ENCODE measurements at places on chromosomes 4 and X. TPM values are rescaled to one million over a fixed set of nuclear protein-coding genes. Genes with fewer than 3 reads are reported as not detected.
A peak's percentile ranks its signal among the peaks of the same experiment; 100 is the strongest.

GRCh38 chrX:74614093-74614909, at the start of gene RLIM:
Gene RLIM, minus strand, starts transcription at chrX:74614624. Its CDS starts 18,647 bp downstream, at chrX:74595977.
- H3K4me3 ChIP-seq, result peak within 1 kb of the TSS; percentile 100
- DNase-seq, result peak; percentile 75
- no peaks in the 10 kb centered on the region for H3K36me3 ChIP-seq
- peaks cover 13% of the 10 kb centered on the region for H3K4me1 ChIP-seq
- H3K27ac ChIP-seq, result peak within 1 kb of the TSS; percentile 100

GRCh38 chrX:47629419-47630200, at the start of gene CFP:
Gene CFP, minus strand, starts transcription at chrX:47629930. Its CDS starts 86 bp downstream, at chrX:47629844.
- H3K4me3 ChIP-seq, result peak within 1 kb of the TSS; percentile 79
- H3K27ac ChIP-seq, result peak within 1 kb of the TSS; percentile 81
- H3K27me3 ChIP-seq, result no peaks in the 10 kb centered on the region
- no peaks in the 10 kb centered on the region for H3K36me3 ChIP-seq

DNA sequence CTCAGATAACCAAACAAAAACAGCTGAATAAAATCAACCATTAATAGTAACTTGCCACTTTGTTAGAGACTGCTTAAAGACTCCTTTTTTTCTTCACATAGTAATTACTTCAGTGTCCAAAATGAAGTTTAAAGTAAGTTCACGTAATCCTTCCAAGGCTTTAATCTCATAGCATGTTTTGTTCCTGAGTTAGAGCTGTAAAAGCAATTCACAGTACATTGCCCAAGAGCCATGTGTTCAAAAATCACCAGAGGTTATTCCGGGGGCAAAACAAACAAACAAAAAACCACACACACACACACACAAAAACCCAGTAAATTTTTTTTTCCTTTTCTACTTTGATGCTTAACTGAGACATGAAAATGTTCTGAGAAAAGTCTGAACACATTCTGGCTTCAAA, 6.1 kb downstream of the GPR82 start:
- no peak for DNase-seq
- H3K27me3 ChIP-seq, result no peaks in the 10 kb centered on the region
- no peak overlapping the region for H3K4me3 ChIP-seq

DNA sequence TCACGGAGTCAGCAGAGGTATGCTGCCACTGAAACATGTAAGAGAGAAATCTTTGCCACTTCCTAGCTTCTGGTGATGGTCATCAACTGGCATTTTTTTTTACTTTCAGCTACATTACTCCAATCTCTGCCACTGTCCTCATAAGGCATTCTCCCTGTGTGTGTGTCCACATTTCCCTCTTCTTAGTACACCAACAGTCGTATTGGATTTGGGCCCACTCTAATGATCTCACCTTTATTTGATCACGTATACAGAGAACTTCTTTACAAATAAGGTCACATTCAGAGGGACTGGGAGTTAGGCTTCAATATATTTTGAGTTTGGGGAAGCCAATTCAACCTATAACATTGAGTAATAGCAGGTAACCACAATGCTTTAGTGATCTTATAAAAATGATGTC, 649.1 kb downstream of the GRID2 start:
- H3K27ac ChIP-seq, result no peak overlapping the region
- no peak for DNase-seq
- H3K4me3 ChIP-seq, result no peak overlapping the region
- H3K4me1 ChIP-seq, result no peaks in the 10 kb centered on the region
- no peaks in the 10 kb centered on the region for H3K36me3 ChIP-seq
- no peaks in the 10 kb centered on the region for H3K27me3 ChIP-seq

GRCh38 chrX:130497531-130497930, 95.7 kb downstream of the RBMX2 start:
- H3K27ac ChIP-seq, result no peak overlapping the region
- no peaks in the 10 kb centered on the region for H3K27me3 ChIP-seq
- H3K4me1 ChIP-seq, result no peaks in the 10 kb centered on the region
- no peak overlapping the region for H3K4me3 ChIP-seq
- H3K36me3 ChIP-seq, result no peaks in the 10 kb centered on the region

DNA sequence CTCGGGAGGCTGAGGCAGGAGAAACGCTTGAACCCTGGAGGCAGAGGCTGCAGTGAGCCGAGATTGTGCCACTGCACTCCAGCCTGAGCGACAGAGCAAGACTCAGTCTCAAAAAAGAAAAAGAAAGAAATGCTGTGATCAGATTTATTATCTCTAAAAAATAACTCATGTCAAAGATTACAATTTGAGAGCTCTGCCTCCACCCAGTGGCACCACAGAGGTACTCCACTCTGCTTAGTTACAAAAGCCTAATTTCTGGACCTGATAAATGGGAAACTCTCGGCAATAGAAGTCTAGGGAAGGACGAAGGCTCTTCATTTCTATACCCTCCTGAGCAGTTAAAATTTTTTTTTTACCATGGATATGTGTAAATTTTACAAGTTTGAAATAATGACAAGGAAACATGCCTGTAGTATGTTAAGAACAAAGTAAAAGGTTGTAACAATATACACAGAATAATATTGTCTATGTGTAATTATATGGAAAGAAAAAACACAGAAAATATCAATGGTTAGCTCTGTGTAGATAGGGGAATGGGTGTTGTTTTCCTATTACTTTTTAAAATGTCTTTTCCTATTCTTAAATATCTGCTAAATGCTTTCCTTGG, 149.8 kb downstream of the STIM2 start:
- H3K27me3 ChIP-seq, result no peaks in the 10 kb centered on the region
- peak; percentile 63 for DNase-seq
- H3K36me3 ChIP-seq, result peaks cover 2% of the 10 kb centered on the region

- H3K27me3 ChIP-seq, result no peaks in the 10 kb centered on the region
- DNase-seq, result no peak
- no peak overlapping the region for H3K4me3 ChIP-seq
- no peaks in the 10 kb centered on the region for H3K36me3 ChIP-seq
- H3K4me1 ChIP-seq, result peaks cover 9% of the 10 kb centered on the region
- no peak overlapping the region for H3K27ac ChIP-seq
These were observed 60.7 kb downstream of the PPP3CA start for GRCh38 chr4:101286663-101287062.

DNA sequence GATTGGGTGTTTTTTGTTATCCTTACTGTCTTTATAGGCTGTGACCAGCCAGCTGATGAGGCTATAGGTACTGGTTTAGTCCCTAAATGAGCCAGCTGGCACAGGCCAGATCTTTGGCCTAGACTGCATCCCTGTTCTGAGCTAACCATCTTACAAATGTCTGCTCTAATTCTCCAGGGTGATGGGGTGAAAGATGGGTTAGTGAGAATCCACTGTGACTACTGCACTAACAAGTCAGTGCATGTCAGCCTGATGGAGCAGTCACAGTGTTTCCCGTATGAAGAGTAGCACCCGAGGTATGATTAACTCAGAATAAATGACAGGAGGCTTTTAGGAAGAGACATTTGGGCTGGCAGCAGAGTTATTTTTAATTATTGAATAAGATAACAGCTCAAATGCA, 181.0 kb downstream of the DCTD start:
- no peak overlapping the region for H3K27ac ChIP-seq
- H3K4me3 ChIP-seq, result no peak overlapping the region
- H3K27me3 ChIP-seq, result peaks cover 7% of the 10 kb centered on the region
- H3K4me1 ChIP-seq, result no peaks in the 10 kb centered on the region
- H3K36me3 ChIP-seq, result no peaks in the 10 kb centered on the region

GRCh38 chrX:7343181-7343580, 195.2 kb upstream of the PUDP start:
- H3K4me1 ChIP-seq, result no peaks in the 10 kb centered on the region
- H3K36me3 ChIP-seq, result no peaks in the 10 kb centered on the region
- no peak overlapping the region for H3K4me3 ChIP-seq
- no peak overlapping the region for H3K27ac ChIP-seq

DNA sequence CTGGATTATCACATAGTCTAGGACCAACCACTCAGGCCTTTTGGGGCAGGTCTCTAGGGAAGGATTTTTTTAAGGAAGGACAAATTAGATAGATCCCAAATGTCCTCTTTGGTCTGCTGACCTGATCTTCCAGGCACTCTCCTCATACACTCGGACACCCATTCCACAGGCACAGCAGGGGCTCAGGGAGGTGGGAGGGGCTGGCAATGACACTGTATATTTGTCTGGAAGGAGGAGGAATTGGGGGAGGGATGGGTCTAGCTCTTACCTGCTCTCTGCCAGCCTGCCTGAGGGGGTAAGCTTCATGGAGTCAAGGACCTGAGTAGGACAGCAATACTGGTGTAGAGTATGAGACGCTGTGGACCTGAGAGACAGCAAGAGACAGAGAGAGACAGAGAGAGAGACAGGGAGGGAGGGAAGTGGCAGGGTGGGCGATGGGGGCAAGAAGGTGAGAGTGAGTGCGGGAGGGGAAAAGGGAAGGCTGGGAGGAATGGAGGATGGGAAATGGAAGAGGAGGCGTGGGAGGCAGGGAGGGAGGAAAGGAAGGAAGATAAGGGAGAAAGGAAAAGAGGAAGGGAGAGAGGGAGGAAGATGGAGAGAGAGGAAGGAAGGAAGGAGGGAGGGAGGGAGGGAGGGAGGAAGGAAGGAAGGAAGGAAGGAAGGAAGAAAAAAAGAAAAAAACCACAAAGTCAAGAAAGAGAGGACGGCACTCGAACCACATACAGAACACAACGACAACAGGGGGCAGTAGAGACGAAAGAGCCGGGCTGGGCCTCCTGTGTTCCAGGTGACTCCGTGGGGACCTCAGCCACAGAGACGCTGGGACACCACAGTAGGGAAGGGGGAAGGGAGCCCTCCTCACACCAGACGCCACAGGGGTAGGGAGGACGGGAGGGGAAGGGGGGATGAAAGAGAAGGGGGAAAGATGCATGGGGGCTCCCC, 1.8 kb downstream of the IQSEC2 start:
- H3K36me3 ChIP-seq, result no peaks in the 10 kb centered on the region
- DNase-seq, result no peak
- peaks cover 16% of the 10 kb centered on the region for H3K4me1 ChIP-seq
- no peaks in the 10 kb centered on the region for H3K27me3 ChIP-seq
- H3K4me3 ChIP-seq, result peak overlapping the region; percentile 76

- no peak overlapping the region for H3K27ac ChIP-seq
- H3K36me3 ChIP-seq, result no peaks in the 10 kb centered on the region
- no peaks in the 10 kb centered on the region for H3K27me3 ChIP-seq
- DNase-seq, result no peak
These were observed 112.7 kb upstream of the PTPN13 start for GRCh38 chr4:86481440-86481839.

DNA sequence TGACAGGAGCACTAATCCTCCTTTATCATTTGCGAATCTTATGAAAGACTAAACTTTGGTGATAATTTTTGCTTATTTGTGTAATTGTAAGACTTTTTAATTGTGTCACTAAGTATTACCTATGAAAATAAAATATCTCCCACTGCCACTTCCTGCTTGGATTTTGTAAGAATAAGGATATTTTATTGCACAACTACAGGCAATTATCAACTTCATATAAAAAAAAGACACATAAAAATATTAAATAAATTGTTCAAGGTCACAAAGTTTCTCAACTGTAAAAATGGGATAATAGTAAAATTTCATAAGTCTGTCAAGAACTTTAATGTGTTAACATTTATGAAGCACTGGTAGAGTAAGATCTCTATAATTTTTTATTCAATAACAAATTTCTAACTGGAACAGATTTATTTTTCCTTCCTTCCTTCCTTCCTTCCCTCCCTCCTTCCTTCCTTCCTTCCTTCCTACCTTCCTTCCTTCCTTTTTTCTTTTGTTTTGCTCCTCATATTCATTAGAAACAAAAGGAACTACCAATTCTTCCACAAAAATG, 527.6 kb upstream of the FAM47C start:
- H3K27ac ChIP-seq, result no peak overlapping the region
- H3K27me3 ChIP-seq, result no peaks in the 10 kb centered on the region
- H3K36me3 ChIP-seq, result no peaks in the 10 kb centered on the region
- H3K4me3 ChIP-seq, result no peak overlapping the region
- H3K4me1 ChIP-seq, result no peaks in the 10 kb centered on the region
- DNase-seq, result no peak

- H3K27ac ChIP-seq, result no peak overlapping the region
- H3K4me3 ChIP-seq, result no peak overlapping the region
- DNase-seq, result no peak
These were observed 58.7 kb downstream of the ZFYVE28 start for GRCh38 chr4:2359591-2360395.

DNA sequence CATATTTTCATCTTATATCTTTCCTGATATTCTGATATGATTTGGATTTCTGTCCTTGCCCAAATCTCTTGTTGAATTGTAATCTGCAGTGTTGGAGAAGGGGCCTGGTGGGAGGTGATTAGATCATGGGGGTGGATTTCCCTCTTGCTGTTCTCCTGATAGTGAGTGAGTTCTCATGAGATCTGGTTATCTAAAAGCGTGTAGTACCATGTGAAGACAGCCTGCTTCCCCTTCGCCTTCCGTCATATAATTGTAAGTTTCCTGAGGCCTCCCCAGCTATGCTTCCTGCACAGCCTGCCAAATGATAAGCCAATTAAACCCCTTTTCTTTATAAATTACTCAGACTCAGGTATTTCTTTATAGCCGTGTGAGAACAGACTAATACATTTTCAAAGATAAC, 77.2 kb downstream of the ANKRD50 start:
- H3K27ac ChIP-seq, result no peak overlapping the region
- no peak for DNase-seq
- H3K36me3 ChIP-seq, result no peaks in the 10 kb centered on the region
- no peaks in the 10 kb centered on the region for H3K27me3 ChIP-seq
- H3K4me1 ChIP-seq, result no peaks in the 10 kb centered on the region
- H3K4me3 ChIP-seq, result no peak overlapping the region

DNA sequence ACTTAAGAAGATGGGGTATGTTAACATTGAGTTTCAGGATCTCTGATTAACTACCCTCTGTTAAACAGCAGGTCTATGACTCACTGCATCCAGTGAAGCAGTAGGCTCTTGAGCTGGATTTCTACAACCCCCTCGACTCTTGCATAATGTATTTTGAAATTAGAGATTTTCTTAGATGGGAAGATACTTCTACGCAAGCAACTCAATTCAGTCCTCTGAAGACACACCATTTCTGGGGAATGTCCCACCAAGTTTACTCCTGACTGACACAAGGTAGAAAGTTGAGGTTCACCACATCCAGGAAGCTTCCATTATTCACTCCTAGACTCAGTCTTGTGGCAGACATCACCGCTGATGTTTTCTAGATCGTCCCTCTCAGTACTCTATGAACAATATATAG, 12.9 kb downstream of the PALLD start:
- no peaks in the 10 kb centered on the region for H3K36me3 ChIP-seq
- no peak overlapping the region for H3K4me3 ChIP-seq
- no peaks in the 10 kb centered on the region for H3K27me3 ChIP-seq
- H3K4me1 ChIP-seq, result peaks cover 25% of the 10 kb centered on the region
- H3K27ac ChIP-seq, result peak overlapping the region; percentile 22

FHIP1A gene
- 1.6 TPM for total RNA-seq

TREX2 gene
- 5.5 TPM for total RNA-seq

GLOD5 gene
- total RNA-seq, result not detected

HTRA3 gene
- total RNA-seq, result not detected

CPZ gene
- not detected for total RNA-seq

TEX13B gene
- not detected for total RNA-seq

FRG2 gene
- not detected for total RNA-seq

UGT2A1 gene
- not detected for total RNA-seq

Measured in naive thymus-derived CD8-positive, alpha-beta T cell (primary cell).